Brain (organoid and tissue), 16 donors: ENCODE measurements at places on chromosomes 6 and 20. TPM values are rescaled to one million over a fixed set of nuclear protein-coding genes. Genes with fewer than 3 reads are reported as not detected.

HUS1B gene
- polyA plus RNA-seq: not detected

CST7 gene
- polyA plus RNA-seq: 2.0 TPM

SSTR4 gene
- polyA plus RNA-seq: not detected

DNAAF9 gene
- 10.5 TPM for polyA plus RNA-seq

NKAIN2 gene
- polyA plus RNA-seq: 18.3 TPM
